Epithelial cell of proximal tubule (primary cell): ENCODE measurements at places on chromosomes 12 and 14. TPM values are rescaled to one million over a fixed set of nuclear protein-coding genes. Genes with fewer than 3 reads are reported as not detected.

- DNase-seq = no peak
These were observed 23.7 kb upstream of the IFT81 start for GRCh38 chr12:110100315-110100970.

DNA sequence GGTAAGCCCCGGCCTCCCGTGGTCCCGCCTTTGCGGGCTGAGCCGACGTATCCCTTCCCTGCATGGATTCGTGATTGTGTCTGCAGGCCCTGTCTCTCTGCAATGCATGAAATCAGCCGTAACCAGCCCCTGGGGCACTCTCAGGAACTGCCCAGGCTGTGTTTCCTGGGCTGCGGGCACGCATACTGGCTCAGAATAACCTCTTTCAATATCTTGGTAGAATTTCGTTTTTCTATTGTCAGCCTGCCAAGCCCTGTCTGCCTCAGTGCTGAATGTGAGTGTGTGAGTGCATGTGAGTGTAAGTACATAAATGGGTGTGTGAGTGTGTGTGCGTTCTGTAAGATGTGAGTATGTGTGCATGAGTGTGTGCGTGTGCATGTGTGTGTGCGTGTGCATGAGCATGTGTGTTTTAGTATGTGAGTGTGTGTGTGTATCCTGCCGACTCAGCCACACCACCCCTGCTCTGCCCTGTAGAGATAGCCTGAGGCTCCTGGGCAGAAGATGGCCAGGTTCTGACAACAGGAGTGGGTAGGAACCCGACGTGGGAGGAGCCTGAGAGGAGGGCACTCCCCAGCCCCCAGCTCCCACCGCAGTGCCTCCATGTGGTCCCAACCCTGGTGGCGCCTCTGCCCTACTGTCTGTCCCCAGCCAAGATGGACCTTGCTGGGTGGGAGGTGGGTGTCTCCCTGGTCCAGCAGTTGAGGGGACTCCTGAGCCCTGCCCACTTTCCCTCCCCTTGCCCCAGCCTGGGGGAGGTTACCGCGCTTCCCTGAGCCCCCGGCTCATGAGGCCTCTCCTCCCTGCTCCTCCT, 268.8 kb downstream of the ADGRD1 start:
- DNase-seq = no peak

SLC16A7 gene
- 2.4 and 9.3 TPM in 2 replicates for total RNA-seq

- no peak for DNase-seq
These were observed 110.4 kb downstream of the ESRRB start for GRCh38 chr14:76486251-76486743.

DNA sequence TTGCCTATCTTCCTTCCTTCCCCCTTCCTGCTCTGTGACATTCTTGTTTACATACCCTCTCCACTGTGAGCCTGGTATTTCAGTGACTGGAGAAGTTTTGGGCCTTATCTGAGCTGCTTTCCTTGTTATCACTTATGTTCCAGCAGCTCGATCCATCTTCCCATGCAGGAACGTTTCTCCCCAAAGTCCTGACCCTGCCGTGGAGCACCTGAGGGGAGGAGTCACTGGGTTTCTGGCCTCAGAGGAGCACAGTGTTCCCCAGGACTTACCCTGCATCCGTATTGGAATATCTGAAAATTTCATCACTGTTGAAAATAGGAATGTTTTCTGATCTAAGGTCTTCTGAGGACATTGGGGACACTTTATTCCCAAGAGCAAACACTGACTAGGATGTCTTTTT, 141.8 kb downstream of the CACNA1C start:
- DNase-seq = no peak

GRCh38 chr14:84323978-84324377, 1206.0 kb upstream of the FLRT2 start:
- DNase-seq = no peak
